H1 (cell line): ENCODE measurements at places on chromosomes 12 and 14. TPM values are rescaled to one million over a fixed set of nuclear protein-coding genes. Genes with fewer than 3 reads are reported as not detected.

Gene PRR4
- polyA plus RNA-seq: 1.9 and 11.2 TPM in 2 replicates

Gene CCDC177
- polyA plus RNA-seq: 0.62 and 1.4 TPM in 2 replicates

Gene DAO
- not detected in 2 replicates for polyA plus RNA-seq

Gene ITGB7
- 0.25 and 0.35 TPM in 2 replicates for polyA plus RNA-seq

Gene C14orf39
- polyA plus RNA-seq: 0.05 and 0.18 TPM in 2 replicates

Gene KRT83
- polyA plus RNA-seq: not detected in 2 replicates

Gene STAB2
- polyA plus RNA-seq: not detected in 2 replicates

Gene DIO2
- polyA plus RNA-seq: 0.03 and 0.11 TPM in 2 replicates

Gene NEMF
- 7.4 and 8.3 TPM in 2 replicates for polyA plus RNA-seq

Gene RD3L
- polyA plus RNA-seq: not detected in 2 replicates

Gene MEG3
- polyA plus RNA-seq: 0.17 and 0.49 TPM in 2 replicates

Gene AQP6
- 0.03 and 0.06 TPM in 2 replicates for polyA plus RNA-seq

Gene HAL
- polyA plus RNA-seq: 0.08 and 0.12 TPM in 2 replicates

Gene TSPAN9
- polyA plus RNA-seq: 11.5 and 20.7 TPM in 2 replicates

Gene SLC22A17
- polyA plus RNA-seq: 49.0 and 77.7 TPM in 2 replicates

Gene CCDC196
- polyA plus RNA-seq: not detected in 2 replicates
